Amniotic stem cell (primary cell): ENCODE measurements at places on chromosomes 12 and 14.
A peak's percentile ranks its signal among the peaks of the same experiment; 100 is the strongest.

DNA sequence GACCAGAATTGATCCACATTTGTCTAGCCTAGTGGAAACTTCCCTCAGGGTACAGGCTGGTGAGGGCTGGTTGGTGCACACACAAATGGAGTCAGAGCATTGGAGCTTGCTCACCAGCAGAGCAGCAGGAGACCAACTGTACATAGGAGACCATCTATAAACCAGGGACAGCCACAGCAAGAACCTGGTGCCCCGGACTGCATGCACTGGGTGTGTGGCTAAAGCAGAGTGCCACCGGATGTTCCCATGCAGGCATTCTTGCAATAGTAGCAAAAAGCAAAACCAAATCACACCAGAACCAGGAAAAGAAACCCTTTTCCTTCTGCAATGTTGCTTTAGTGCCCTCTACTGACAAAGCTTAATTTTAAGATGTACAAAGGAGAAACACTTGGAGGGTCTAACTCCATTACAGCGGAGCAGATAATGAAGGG, 136.4 kb downstream of the MDGA2 start:
- DNase-seq = no peak

GRCh38 chr14:80978403-80978802, 23.0 kb downstream of the TSHR start:
- DNase-seq = no peak

GRCh38 chr12:44875417-44875953, 630 bp downstream of the NELL2 start:
- no peak for DNase-seq

GRCh38 chr14:100674897-100675619, 51.6 kb upstream of the DLK1 start:
- no peak for DNase-seq

- peak; percentile 34 for DNase-seq
These were observed 17.7 kb upstream of the TSPAN11 start for GRCh38 chr12:30908722-30909348.

DNA sequence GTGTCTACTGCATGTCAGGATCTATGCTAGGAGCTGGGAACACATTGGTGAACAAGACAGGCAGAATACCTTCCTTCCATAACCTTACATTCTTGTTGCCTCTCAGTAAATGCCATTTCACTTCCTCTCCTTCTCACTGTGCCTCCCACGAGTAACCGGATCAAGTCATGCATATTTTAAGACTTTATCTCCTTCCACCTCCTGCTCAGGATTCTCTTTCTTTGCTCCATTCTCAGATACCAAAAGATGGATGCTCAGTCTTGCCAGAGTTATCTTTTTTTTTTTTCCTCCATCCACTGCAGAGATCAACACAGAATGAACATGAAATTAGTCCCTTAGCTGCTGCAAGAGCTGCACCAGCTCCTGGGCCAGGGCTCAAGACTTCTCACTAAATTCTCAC, 20.0 kb upstream of the APPL2 start:
- no peak for DNase-seq

DNA sequence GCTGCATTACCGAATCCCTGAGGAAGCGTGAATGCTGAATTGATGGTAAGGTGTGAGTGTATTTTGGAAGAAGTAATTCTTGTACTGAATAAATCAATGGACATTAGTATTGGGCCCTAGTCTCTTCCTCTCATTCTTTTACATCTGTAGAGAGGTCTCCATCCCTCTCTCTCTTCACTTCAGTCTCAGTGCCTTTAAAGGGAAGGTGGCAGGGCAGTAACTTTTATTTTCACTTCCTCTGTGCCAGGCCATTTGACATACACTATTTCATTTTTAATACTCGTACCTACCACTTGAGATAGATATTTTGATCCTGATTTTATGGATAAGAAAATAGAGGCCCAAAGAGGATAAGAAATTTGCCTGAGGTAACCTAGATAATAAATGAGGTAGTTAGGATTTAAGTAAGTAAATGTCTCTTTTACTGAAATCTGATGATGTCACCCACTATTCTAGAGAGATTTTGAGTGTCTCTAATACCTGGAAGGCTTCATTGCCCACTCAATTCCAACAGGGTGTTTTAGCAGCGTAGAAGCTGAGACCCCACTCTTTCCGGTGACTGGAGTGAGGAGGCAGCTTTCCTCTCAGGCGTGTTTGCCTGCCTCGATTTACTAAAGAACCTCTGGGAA, 177.9 kb upstream of the PRICKLE1 start:
- DNase-seq = no peak

DNA sequence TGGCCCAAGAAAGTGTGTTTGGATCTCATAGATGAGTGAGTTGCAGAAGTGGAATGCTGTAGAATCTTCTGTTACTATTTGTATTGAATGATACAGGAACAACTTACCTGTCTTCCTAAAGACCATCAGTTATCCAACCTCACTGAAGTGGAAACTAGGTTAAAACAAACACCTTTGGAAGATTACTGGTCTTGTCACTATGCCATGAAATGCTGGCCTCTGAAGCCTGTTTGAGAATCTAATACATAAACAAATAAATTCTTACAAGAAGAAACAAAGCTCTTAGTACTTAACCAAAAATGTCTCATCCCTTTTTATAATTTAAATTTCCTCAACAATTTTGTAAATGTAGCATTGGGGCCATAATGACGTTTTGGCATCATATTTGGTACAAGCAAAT, 155.2 kb downstream of the FBXL14 start:
- DNase-seq = no peak

DNA sequence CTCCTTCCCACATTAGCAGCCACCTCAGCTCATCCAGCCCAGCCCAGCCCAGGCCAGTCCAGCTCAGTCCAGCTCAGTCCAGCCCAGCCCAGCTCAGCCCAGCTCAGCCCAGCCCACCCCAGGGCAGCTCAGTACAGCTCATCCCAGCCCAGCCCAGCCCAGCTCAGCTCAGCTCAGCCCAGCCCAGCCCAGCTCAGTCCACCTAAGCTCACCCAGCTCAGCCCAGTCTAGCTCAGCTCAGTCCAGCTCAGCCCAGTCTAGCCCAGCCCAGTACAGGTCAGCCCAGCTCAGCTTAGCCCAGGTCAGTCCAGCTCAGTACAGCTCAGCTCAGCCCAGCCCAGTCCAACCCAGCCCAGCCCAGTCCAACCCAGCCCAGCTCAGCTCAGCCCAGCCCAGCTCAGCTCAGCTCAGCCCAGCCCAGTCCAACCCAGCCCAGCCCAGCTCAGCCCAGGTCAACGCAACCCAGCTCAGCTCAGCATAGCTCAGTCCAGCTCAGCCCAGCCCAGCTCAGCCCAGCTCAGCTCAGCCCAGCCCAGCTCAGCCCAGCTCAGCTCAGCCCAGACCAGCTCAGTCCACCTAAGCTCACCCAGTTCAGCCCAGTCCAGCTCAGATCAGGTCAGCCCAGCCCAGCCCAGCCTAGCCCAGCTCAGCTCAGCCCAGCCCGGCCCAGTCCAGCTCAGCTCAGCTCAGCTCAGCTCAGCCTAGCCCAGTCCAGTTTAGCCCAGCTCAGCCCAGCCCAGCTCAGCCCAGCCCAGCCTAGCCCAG, 63.0 kb downstream of the TMEM121 start:
- DNase-seq = no peak

GRCh38 chr14:20470603-20470901, 1.3 kb downstream of the PNP start:
- no peak for DNase-seq

DNA sequence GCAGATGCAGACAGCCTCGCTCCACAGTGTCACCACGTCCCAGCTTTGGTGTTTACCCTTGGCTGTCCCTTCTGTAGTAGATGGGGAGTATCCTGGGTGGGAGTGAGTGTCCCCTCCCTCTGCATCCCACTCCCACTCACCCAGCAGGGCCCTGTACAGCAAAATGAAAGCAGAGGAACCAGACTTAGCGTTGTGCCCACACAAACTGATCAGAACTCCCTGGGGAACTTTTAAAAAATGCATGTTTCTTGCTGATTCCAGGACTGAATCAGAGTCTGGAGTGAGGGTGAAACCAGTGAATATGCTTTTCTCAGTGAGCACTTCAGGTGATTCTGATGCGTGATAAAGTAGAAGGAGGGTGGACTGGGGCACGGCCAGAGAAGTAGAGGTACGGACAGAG, 2.9 kb downstream of the ACVRL1 start:
- no peak for DNase-seq

- no peak for DNase-seq
These were observed 340.0 kb upstream of the STXBP6 start for GRCh38 chr14:25389948-25390347.
